T-helper 17 cell (primary cell): ENCODE measurements at places on chromosomes 16 and 17.

DNA sequence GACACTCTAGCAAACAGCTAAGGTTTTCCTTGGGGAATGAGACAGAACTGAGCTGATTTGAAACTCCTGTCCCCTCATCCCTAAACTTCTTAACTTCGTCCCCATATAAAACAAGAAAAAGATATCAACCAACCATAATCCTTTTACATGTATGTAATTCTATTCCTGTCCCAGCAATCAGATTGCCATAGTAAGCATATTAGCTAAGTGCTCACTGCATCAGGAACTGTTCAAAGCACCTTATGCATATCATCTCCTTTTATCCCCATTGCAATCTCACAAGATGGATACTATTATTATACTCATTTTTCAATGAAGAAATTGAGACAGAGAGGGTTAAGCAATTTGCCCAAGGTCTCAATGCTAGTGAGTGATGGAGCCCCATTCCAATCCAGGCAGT lies 6.8 kb downstream of the KIF18B start:
- no peak for DNase-seq

DNA sequence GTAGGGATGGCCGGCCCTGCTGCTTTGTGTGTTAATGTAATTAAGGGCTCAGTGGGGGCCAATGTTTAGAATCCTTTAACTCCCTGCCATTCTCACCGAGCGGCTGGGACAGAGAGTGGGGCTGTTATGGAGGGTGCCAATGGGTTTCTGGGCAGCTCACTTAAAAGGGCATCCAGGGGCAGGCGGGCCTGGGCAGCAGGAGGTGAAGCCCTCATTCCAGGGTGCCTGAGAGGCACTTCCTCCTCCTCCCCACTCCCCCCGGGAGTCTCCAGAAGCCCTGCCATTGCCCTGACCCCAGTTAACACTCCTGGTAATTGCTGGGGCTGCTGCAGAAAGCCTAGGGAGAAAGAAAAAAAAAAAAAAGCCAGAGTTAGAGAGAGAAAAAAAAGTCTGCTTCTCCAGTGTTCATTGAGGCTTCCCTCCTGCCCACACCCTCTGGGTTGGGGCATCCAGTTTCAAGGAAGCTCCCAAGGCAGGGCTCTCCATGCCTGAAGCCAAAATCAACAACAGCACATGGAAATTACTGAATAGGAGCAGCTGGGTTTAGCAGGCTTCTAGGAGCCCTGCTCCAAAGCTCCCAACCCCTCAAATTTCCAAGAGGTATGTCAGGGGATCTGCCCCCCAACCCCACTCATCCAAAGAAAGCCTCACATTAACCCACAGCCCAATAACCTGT lies 28.0 kb downstream of the CUEDC1 start:
- DNase-seq = no peak

DNA sequence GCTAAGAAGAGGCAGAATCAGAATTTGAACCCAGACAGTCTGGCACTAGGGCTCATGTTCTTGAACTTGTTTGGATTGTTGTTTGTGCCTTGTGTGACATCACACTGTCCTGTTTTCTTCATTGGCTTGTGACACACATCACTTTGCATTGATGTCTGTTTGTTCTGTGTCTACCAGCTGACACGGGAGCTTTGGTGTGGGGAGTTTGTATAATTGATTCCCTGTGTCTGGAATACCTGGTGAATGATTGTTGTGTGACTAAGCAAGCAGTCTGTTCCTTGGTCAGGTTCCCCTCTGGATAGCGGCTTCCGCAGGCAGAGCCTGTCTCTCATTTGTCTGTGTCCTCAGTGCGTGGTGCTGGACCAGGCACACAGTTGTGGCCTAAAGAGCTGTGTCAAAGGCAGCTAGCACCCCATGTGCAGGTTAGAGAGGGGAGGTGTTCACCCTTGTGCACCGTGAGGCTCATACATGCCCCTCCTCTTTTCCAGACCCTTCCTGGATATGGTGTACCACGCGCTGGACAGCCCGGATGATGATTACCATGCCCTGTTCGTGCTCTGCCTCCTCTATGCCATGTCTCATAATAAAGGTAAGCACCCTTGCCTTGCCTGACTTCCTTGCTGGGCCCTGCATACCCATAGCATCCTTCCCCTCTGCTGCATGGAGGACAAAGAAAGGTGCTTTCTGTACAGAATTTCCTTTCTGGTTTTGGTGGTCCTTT lies 80.1 kb downstream of the CLEC16A start:
- DNase-seq = no peak

GRCh38 chr16:3050487-3050886 lies 4.1 kb downstream of the MMP25 start:
- no peak for DNase-seq

DNA sequence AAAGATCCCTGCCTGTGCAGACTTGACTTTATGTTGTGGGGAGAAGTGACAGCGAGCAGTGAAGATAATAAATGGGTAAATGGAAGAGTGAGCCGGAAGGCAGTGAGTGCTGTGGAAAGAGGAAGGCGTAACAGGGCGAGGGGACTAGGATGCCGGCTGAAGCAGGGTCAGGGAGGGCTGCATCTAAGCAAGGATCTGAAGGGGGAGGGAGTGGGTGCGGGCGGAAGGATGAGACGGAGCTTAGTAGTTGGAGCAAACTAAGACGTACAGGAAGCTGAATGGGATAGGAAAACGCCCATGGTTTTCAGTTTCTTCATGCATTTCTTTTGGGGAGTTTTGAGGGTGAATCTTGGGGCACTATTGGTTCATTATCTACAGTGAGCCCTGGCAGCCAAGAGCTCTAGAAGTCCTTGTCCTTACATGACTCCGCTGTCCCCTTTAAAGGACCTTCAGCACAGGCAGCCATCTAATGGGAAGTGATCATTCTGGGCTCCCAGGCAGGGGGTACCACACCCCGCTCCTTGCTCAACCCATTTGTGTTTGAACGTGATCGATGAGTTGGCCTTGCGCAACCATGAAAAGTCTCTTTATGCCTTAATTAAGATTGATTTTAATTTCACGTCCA lies 10.4 kb upstream of the NAT9 start:
- DNase-seq = no peak

DNA sequence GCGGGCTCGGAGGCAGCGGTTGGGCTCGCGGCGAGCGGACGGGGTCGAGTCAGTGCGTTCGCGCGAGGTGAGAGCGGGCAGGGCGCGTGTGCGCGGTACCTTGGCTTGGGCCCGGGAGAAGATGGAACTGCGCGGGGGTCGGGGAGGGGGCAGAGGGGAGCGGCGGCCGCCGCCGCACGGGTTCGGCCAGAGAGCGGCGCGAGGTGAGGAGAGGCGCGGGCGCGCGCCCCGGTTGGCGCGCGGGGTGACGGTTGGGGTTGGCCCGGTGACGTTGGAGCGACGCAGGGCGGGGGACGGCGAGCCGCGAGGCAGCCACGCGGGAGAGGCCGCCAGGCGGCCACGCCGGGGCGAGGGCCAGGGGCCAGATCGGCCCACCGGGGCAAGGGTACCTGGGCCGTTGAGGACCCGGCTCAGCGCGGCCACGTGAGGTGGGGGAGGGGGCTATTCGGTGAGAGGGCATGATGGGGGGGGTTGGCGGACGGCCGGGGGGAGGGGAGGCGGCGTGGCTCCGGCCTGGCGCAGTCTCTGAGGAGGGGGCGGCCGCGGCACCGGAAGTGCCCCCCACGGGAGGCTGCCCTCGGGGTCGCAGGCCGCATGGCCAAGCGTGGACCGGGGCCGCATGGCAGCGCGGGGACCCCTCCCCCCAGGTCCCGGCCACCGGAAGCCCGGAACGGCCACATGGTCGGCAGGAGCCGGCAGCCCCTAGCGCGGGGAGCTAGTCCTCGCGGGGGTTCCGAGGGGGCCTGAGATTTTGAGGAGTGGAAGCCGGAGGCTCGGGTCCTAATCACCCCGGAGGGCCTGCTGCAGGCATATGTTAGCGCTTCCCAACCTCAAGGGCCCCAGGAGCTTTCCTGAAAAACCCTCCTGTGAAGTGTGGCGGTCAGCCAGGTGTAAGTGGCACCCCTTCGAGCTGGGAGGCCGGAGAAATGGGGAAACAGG lies 527 bp downstream of the EIF5A start:
- peak; percentile 60 for DNase-seq

GRCh38 chr16:50072730-50073129 lies 7.0 kb downstream of the HEATR3 start:
- DNase-seq = no peak

DNA sequence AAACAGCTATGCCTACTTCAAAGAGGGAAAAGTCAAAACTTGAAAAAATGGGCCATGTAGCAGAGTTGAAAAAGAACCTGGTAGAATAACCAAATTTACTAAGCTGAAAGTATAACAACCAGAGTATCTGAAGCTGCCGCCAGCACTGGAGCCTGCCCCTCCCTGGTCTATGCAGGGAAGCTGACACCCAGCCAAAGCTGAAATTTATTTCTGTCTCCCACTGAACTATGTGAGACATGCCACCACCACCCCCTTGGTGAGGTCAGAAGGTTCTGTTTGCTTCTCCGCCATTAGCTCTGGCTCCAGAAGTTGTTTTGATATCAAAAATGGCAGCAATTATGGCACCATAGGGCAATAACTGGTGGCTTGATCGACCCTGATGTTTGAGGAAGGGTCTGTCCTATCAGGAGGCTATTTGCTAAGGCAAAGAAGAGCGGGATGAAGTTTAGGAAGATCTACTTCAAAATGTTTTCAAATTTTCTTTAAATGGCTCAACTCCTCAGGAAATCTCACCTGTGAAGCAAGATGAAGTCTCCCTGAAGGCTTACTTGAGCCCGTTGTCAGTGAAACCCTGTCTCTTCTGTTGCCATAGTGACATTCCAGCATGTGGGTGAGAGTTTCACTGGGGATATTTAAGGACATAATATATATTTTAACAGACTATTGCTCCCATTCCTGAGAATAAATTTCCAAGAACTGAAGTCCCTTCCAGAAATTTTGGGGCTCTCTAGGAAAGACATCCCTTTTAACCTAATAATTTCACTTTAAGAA lies 122.0 kb downstream of the COPRS start:
- no peak for DNase-seq

GRCh38 chr16:84259691-84260090 lies 19.9 kb upstream of the KCNG4 start:
- no peak for DNase-seq

- no peak for DNase-seq
Measured at GRCh38 chr17:2253768-2254406, 49.7 kb downstream of the SMG6 start.

DNA sequence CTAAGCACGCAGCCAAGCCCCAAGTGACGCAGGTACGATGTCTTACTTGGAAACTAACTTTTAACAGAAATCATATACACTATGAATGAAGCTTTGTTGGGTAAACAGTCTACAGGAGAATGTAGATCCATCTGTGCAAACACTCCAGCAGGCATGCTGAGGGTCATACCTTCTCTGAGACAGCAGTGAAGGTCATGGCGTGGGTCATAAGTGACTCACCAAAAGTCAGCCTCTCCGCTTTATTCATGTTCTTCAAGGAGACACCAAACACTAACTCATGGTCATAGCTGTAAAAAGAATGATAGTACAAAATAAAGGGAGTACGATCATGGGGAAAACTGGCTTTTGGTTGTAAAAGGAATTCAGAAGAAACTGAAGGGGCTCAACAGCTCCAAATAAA lies 20.6 kb downstream of the BLMH start:
- DNase-seq = no peak

DNA sequence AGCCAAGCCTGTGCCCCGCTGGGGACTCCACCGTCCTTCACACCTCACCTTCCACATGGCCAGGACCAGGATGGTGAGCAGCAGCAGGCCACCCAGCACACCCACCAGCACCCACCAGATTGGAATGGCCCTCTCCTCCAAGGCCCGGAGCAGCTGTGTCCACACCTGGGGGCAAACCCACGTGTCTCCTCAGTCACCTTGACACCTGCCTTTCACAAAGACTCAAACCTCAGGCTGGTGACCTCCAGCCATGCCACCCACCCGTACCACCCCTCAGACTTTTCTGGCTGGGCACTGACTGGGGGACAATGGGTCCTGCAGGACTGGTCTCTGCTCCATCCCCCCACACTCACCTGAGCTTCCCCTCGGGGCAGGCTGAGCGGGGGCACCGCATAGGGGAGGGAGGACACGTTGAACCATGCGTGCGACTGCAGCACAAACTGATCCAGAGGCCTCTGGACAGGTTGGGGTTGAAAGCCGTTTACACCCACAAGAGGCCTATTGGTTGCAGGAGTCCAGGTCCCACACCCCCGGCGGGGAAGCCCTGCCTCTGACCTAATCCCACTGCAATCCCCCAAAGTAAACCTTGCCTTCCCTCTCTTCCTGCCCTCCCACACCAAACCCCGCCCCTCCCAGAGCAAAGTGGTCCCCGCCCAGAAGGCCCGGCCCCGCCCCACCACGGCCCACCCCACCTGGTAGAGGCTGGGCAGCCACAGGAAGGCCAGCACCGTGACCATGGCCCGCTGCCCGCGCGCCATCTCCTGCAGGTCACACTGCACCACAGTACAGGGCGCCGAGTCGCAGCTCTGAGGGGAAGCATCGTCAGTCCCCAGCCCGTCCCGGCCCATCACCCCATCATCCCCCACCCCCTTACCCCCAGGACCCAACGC lies 10.9 kb upstream of the FAM171A2 start:
- no peak for DNase-seq

DNA sequence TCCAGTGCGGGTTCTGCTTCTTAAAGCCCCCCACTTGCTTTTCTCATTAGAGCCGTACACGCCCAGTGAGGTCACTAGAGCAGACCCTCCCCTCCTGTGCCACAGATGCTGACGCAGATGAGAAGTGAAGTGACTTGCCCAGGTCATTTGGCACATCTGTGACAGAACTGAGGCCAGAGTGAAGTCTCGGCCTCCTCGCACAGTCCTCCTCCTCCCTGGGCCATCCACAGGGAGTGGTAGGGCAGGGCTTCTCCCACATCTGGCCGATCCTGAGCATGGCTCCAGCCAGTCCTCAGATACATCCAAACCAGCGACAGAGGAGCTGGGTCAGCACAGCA lies 15.3 kb upstream of the TBX2 start:
- DNase-seq = no peak

DNA sequence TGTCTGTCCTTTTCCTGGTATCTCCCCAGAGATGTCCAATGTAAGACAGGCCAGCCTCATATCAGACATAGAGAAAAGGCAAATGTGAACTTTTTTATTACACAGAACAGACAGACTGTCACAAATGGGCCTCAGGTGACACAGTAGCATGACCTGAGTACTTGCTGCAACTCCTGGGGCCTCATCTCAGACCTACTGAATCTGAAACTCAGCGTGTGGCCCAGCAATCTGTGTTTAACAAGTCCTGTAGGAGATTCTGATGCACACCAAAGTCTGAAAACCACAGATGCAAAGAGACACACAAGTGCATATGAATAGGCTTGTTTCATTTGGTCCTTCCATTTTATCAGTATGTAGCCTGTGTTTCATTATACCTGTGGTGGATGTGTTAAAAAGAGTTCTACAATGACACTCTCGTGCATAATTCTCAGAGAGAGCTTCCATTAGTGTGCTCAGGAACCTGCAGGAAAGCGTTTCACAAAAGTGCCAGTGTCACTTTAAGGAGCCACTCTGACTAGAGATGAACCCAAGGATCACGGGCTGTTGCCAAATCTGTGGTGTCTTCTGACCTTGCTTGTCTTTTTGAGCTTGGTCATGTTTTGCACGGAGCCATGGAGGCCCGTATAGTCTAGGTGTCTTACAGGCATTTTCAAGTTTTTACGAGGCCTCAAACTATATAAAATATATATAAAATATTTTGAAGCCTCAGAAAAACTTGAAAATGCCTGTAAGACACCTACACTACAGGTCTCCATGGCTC lies 33.8 kb upstream of the NF1 start:
- no peak for DNase-seq

GRCh38 chr16:59605706-59606105 lies 871.6 kb upstream of the GOT2 start:
- no peak for DNase-seq
